ENCODE measurements at places on chromosomes 7 and 10.

DNA sequence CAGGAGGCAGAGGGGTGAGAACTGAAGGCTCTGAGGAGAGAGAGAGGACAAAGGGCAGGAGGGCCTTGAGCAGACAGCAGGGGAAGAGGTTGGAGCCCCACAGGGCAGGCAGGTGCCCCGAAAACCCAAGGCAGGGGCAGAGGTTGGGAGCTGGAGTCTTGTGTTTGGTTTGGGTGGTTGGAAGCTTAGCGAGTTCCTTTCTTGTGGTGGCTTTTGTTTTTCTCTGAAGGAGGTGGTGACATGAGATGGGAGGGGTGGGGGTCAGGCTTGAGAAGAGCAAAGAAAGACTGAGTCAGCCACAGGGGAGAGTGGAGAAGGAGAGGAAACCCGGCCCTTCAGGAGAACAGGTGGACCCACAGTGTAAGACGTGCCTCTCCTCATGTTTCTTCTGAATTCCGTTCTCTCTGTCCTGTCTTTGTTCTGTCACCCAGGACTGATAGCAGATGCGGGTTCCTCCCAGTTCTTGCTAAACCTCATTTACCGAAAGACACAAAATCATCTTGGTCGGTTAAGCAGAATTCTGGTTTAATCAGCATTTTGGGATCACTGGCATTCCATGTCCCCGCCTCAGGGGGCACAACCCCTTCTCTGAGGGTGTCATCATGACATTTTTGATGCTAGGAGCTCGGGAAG is 95.3 kb downstream of the INSYN2A start:
- DNase-seq: no peak

GRCh38 chr10:101099901-101100300 is 31.2 kb upstream of the TLX1 start:
- DNase-seq: no peak

- DNase-seq: no peak
Observed at GRCh38 chr10:124117833-124118232, 24.4 kb upstream of the CHST15 start.

GRCh38 chr7:44441079-44441478 is 49.4 kb downstream of the NUDCD3 start:
- DNase-seq: no peak

GRCh38 chr10:84837041-84837812 is 508.8 kb downstream of the CCSER2 start:
- DNase-seq: peak; percentile 29

DNA sequence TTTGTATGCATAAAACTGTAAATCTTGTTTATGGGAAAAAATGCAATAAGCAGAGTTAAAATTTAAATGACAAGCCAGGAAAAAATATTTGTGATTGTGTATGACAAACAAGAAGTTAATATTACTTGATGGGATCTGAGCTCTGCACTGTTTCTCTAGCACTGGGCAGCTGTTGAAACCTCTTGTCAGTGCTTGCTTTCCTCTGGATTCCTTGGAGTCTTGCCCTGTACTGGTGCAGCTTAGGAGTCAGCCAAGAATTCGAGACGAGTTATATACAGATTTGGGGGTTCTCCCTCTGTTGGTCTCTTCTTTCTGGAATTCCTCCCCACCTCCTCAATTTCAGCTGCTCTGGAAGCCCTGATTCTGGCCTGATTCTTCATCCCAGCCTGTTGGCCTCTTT is 24.3 kb upstream of the OPN4 start:
- no peak for DNase-seq

DNA sequence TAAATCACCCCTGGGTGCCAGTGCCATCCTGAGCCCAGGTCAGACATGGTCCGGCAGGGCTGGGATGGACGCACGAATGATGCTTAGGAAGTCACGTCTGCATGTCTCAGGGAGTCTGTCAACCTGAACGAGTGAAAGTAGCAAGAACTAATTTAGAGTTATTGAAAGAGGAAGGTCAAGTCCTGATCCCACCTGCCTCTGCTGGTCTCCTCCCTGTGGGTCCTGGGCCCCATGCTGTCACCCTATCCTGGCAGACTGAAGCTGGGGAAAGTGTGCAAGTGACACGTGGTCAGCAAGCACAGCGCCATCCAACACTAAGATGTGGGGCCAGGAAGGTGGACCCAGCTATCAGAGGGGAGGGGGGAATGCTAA is 26.1 kb upstream of the GRID1 start:
- DNase-seq: no peak

- DNase-seq: no peak
Observed at GRCh38 chr7:68679459-68680234, 918.6 kb upstream of the AUTS2 start.

GRCh38 chr7:74482629-74483401 is 29.1 kb downstream of the GTF2IRD1 start:
- DNase-seq: no peak

DNA sequence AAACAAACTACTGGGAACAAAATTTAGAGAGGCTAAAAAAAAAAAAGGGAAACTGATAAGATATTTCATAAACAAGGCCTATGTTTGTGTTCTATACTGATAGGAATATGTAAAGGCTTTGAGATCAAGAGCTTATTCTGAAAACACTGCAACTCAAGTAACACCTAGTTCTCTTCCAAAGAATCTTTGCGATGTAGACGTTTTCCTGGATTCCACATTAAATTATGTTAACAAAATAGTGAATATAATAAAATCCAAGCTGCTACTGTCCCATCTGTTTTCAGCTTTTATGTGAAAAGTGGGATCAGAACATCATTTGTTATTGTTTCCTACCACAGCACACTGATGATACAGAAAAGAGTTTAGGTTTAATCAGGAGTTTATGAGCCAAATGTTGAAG is 53.0 kb upstream of the RNF148 start:
- no peak for DNase-seq

GRCh38 chr10:36188080-36188453 is 546.0 kb upstream of the FZD8 start:
- DNase-seq: no peak

DNA sequence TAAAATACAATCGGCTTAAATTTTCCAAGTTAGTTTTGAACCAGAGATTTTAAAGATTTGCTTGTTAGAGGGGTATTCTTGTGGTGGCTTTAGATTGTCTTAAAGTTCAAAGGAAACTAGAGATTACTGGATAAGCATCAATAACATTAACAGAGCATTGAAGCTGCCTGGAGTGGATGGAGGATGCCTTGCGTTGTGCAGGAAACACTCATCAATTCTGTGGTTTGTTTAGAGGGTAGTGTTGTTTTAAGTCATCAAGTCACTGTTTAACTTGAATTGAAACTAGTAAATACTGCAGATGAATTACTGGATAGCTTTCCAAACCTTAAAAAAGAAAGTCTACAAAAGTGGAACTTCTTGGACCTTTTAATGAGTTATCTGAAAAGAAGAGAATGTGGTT is 218.6 kb downstream of the CELF2 start:
- DNase-seq: no peak

GRCh38 chr10:76044751-76045150 is 613.3 kb downstream of the LRMDA start:
- no peak for DNase-seq

DNA sequence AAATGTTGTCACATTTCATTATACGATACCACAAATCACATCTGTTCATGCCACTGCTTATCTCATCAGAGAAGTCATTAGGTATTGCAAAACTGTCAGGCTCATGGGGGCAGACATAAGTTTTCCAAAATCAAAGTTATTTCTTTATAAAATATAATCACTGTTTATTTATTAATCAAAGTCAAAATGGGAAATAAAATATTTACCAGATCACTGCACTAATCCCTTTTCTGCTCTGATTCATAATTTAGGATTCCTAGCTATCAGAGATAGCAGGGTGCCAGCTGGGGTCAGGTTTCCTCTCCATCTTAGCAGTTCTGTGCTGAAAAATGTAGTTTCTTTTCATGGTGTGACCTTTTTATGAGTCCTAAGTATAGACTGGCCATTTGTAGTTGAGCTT is 117.7 kb upstream of the LANCL2 start:
- no peak for DNase-seq

DNA sequence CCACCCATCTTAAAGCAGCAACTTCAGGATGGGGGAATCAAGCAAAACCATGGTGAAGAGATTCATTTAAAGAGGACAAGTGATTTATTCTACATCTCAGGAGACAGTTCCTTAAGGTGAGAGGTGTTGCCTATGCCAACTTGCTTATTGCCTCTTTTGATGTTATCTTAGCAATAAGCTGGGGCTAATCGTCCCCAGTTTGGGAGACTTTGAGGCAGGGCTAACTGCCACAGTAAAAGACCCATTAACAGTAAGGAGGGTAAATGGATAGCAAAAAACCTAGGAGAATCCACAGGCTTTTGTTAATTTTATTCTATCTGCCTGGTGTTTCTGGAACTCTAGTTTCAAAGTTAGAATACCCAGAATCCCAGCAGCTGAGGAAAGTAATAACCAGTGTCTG is 22.1 kb upstream of the HERPUD2 start:
- no peak for DNase-seq

- no peak for DNase-seq
Observed at GRCh38 chr7:36191292-36191920, 38.4 kb downstream of the EEPD1 start.

DNA sequence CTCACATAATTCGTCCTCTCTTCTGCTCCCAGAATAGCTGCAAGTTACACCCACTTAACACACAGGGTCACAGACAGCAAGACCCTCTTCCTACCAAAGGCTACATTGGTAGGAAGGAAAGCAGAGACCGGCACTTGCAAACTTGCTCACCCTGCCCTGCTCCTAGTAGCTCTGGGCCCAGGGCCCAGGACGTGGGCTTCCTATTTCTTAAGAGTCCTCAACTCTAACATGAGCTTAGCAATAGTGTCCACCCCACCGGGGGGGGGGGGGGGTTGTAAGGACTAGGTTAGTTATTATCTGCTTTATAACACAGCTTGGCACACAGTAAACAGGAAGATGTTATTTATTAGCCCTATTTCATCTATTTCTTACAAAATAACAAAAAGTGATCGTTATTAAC is 106.6 kb downstream of the GRB10 start:
- DNase-seq: no peak

DNA sequence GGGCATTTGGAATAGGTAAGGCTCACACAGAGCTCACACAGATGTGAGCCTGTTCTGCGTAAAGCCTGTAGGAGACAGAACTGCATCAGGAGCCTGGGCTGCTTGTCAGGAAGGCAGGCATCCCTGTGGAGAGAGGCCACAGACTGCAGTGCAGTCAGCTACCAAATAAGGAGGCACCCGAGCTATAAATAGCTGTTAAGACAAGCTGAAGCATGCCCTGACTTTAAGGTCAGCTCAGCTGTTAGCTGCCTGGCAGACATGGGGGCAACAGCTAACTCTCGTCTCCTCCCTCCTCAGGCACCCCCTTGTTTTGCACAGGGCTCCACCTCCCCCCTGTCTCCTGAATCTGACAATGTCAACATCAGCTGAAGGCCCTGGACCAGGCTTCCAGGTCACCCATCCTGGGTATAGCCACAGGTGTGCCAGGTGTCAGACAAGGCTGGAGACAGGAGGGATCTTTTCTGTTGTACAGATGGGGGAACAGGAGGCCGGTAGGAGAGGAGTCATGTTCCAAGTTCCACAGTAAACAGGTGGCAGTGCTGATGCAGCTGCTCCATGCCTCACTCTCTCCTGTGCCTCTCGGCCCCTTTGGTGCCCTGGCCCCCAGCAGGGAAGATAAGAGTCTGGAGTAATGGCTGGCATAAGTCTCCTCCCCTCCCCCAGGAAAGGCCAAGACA is 27.6 kb upstream of the MKRN1 start:
- DNase-seq: no peak

DNA sequence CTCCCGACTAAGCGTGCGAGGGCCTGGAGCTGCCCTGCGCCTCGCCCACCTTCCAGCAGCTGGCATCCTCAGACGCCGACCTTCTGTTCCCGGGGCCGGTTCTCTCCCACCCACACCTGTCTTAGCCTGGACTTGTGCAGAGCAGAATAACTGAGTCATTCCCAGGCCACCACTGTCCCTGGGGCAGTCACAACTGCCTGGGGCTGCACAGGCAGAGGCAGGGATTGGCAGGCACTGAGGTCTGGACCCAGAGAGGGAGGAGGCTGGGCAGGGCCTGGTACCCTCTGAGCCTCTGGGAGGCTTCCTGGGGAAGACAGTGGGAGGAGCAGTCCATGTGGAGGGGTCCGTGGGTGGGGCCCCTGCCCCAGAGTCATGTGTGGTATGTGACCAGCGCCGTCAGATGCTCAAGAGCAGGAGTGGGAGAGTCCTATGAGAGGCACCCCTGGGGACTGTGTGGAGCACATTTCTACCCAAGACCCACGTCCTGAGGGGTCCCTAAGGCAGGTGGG is 74.3 kb downstream of the NKX6-2 start:
- no peak for DNase-seq

GRCh38 chr10:94097656-94098055 is 103.9 kb downstream of the PLCE1 start:
- no peak for DNase-seq

- DNase-seq: no peak
Observed at GRCh38 chr7:89332026-89332425, 536.5 kb upstream of the TEX47 start.

GRCh38 chr7:29149036-29149435 is 2.7 kb upstream of the CPVL start:
- DNase-seq: no peak

- DNase-seq: no peak
Observed at GRCh38 chr10:112132435-112132834, 51.1 kb downstream of the GPAM start.

- no peak for DNase-seq
Observed at GRCh38 chr10:11414314-11415038, 197.0 kb downstream of the USP6NL start.

GRCh38 chr10:4661511-4662255 is 164.3 kb upstream of the AKR1E2 start:
- no peak for DNase-seq

DNA sequence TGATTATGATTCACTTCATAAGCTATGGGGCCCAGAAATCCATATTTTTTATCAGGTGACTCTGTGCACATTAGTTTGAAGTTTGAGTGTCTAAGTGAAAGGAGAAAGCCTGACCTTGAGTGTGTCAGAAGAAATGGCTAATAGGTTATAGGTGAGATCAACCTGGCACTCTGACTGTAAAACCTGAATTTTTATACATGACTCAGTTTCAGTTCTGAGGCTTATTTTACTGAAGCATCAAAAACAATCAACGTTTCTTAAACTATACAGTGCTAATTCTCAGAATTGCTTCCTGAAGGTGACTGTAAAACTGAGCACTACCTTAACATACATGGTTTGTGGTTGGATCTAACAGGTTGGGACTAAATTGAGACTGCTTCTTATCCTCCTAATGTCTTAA is 159.4 kb upstream of the AHR start:
- DNase-seq: no peak

- DNase-seq: no peak
Observed at GRCh38 chr10:103569896-103570295, 76.4 kb downstream of the NEURL1 start.

- DNase-seq: no peak
Observed at GRCh38 chr7:74376256-74377036, 77.3 kb upstream of the GTF2IRD1 start.

DNA sequence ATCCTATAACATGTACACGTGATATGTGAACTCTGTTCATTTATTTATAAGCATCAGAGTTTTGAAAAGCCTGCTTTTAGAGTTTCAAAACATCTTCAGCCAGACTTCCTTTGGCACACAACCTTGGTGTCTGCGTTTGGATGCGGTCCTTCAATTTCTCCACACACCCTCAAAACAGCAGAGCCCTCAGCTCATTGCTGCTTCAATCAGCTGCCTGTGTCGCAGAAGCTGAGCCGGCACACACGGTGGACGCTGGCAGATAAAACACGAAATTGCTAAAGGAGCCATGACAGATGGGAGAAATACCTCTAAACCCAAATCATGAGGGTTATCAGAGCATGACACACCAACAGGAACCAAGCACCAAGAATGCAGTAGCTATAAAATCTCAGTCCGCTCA is 396.4 kb upstream of the AKR1E2 start:
- DNase-seq: no peak
